Suppressor macrophage treated with lipopolysaccharide for 4 hours (primary cell): ENCODE measurements at places on chromosomes 6 and 20.

DNA sequence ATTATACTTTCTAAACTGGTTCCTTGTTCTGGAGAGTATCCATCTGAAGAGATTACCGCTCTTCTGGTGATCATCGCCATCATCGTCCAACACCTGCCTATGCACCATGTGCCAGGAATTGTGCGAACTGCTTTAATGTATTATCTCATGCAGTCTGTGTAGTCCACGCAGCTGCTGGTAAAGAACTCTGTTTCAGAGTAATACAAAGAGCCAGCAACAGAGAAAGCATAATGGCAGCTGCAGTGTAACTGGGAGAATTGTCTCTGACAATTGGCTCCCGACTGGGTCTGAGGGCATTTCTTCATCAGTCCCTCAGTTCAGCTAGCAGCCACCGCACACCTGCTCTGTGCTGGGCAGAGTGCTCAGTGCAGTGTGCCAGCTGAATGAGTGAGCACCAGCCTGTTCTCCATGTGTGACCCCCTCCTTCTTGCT lies 383.4 kb downstream of the GRIK2 start:
- DNase-seq = no peak

- no peak for DNase-seq
These were observed 605 bp downstream of the COX4I2 start for GRCh38 chr20:31638317-31638716.

DNA sequence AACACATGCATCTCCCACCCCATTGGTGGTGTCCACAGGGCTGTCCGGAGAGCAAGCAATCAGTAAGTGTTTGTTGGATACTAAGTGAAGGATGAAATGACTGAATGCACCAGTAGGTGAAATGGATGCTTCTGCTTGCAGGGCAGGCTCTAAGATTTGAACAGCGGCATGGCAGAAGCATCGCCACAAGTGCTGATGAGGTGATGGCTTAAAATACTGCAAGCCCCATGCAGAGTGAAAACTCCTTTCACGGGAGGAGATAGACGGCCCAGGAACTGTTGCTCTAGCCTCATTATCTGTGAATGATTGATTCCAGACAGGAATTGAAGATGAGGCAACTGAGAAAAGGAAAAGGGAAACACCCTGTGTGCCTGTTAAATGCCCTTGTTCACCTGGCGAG lies 158.9 kb downstream of the LY86 start:
- no peak for DNase-seq

- DNase-seq = no peak
These were observed 52.3 kb downstream of the PIGU start for GRCh38 chr20:34624629-34625028.

GRCh38 chr6:33993653-33994471 lies 152.0 kb downstream of the GRM4 start:
- no peak for DNase-seq

GRCh38 chr20:29119141-29119540 lies 2138.3 kb upstream of the DEFB115 start:
- no peak for DNase-seq

DNA sequence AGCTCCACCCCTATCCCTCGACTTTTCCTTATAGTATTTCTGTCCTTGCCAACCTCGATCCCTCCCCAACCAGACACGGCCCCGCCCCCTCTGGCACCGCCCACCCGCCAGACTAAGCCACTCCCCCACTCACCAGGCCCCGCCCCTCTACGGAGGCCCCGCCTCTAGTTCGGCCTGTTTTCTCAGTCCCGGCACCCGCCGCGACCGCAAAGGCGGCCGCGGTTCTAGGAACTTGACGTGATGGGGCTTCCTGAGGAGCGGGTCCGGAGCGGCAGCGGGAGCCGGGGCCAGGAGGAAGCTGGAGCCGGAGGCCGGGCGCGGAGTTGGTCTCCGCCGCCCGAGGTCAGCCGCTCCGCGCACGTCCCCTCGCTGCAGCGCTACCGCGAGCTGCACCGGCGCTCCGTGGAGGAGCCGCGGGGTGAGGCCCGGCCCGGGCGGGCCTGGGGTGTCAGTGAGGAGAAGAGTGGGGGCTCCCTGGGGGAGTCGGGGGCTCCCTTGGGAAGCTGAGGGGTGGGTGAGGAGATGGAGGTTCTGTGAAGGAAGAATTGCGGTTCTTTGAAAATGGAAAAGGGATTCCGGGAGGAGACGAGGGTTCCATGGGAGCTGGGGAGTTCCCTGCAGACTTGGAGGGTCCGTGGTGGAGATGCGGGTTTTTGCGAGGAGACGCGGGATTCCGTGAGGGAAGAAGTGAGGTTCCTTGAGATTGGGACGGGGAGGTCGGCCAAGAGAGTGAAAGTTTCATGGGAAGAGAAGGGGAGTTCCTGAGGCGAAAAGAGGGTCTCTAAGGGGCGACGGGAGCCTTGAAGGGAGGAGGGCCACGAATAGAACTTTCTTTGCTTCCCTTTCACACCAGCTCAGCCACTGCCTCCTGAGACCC lies at the start of gene ACSS2:
ACSS2 (plus strand) TSS at position 207 of the 877 bp plus-strand sequence; CDS start at position 241, 34 bp downstream.
- DNase-seq = no peak

- DNase-seq = no peak
These were observed 63.2 kb upstream of the BEND6 start for GRCh38 chr6:56891754-56892153.

DNA sequence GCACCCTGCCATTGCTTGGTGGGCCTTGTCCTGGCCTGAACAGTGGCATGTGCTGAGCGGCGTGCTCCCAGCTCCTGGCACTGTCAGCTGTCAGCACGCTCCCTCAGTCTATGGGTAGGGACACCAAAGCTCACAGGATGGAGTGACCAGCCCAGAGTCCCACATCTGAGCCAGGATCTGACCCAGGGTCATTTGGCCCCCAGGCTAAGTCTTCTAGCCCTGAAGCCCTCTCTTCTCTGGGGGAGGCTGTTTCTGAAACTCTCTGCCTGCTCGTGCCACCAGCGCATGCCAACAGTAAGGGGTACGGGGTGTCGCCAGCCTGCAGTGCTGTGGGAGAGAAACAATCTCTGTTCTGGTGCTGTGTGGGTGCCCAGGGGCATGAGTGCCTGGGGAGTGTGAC lies 37.1 kb downstream of the CDH4 start:
- no peak for DNase-seq

GRCh38 chr6:89411145-89412070 lies 665 bp downstream of the RRAGD start:
- DNase-seq = peak; percentile 34

DNA sequence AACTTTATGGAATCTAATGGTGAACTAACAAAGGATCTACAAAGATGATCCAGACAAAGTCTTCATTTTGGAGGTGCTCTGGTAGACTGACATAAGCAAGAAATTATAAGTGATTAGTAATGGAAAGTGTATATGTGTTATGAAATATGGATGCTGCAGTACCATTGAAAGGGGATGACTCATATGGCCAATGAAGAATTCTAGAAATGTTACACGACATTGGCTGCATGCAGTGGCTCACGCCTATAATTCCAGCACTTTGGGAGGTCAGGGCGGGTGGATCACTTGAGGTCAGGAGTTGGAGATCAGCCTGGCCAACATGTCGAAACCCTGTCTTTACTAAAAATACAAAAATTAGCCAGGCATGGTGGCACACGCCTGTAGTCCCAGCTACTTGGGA lies 23.5 kb downstream of the CFAP206 start:
- no peak for DNase-seq

GRCh38 chr20:38143238-38143645 lies 21.8 kb downstream of the TGM2 start:
- no peak for DNase-seq

GRCh38 chr6:144378437-144378836 lies 93.3 kb downstream of the UTRN start:
- no peak for DNase-seq

DNA sequence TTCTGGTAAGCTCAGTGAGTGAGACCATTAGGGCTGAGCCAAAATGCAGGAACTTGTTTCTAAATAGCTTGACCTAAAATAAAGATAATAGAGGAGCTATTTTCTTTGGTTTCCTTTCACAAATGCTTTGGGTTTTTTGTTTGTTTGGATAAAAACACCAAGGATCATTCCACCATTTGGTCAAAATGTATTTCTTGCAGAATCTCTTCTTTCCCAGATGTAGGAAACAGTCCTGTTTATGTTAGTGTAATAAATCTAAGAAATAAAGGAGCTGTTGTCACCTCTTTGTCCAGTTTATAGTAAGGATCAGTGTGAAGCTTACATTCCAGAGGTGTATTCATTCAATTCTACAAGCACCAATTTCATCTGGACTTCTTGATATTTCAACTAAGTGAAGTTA lies 297.8 kb downstream of the GJA1 start:
- DNase-seq = no peak

GRCh38 chr6:115838763-115839401 lies 221.8 kb downstream of the FRK start:
- peak; percentile 17 for DNase-seq

- no peak for DNase-seq
These were observed 55.7 kb downstream of the LRRC1 start for GRCh38 chr6:53850527-53850926.

DNA sequence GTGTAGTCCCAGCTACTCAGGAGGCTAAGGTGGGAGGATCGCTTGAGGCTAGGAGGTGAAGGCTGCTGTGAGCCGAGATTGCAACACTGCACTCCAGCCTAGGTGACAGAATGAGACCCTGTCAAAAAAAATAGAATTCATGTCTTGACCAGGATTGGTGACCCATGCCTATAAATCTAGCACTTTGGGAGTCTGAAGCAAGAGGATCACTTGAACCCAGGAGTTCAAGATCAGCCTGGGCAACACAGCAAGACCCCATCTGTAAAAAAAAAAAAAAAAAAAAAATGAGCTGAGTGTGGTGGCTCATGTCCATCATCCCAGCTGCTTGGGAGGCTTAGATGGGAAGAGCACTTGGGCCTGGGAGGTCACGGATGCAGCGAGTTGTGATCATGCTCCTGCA lies 34.3 kb downstream of the GINM1 start:
- no peak for DNase-seq

GRCh38 chr6:18601516-18602020 lies 214.4 kb downstream of the RNF144B start:
- no peak for DNase-seq

GRCh38 chr6:52098721-52099120 lies 11.3 kb upstream of the PKHD1 start:
- DNase-seq = no peak

DNA sequence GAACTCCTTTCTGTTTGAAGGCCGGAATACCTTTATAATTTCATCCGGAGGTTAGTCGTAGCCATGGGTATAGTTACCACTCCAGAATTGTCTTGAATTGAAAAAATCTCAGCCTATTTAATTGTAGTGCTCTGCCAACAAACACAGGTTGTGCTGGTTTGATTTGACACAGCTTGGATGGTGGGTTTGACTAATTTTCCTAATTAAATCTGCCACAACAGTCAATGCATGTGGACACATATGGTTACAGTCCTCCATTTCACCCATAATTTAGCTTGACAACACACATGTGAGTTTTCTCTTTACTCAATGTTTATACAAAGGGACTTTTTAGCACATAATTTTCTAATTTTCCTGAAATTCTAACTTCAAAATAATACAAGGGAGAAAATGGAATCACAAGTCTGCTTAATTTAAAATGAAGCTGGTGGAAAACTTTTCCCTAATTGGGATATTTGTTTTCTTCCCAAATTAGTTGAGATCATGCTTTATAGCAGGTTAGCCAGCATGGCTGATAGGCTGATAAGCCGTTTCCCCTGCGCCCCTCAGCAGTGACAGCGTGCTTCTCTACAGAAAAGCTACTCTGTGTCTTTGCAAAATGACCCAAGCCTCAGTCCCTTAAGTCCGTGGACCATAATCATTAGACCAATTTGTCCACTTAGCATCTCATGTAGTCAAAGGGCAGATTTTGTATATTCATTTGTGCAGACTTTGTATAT lies 463.5 kb upstream of the FLRT3 start:
- no peak for DNase-seq

DNA sequence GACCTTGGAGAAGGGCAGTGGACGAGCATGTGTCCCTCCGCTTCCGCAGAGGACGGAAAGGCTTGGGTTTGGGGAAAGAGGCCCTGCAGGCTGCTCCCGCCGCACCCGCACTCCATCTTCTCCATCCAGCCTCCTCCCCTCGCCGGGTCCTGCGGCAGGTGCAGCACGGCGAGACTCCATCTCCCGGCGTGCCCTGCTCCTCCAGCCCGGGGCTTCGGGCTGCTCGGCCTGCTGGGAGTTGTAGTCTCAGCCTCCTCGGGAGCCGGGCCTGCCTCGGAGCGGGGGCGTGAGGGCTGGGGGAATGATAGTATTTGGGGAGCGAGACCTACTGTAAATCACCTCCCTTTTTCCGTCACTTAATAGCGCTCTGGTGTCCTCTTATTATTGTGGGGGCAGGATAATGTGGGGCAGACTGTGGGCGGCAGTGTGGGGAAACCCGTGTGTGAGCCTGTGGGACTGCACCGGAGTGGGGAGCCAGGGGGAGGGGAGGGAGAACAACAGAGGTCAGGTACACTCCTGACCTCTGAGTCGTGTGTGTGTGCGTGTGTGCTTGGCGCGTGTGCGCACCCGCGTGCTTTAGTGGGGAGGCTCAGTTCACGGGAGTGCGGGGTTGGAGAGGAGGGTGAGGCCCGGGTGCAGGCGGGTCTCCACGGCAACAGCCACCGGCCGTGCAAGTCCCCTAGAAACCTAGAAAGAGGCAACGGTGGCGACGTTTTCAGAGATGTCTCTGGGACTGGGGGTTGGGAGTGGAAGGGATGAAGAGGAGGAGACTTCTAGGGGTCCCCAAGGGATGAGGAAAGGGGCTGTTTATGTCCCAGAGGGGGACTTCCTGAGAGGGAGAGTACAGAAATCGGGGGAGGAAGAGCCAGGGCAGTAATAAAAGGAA lies 4.1 kb downstream of the TTBK1 start:
- peak; percentile 60 for DNase-seq

GRCh38 chr6:150685860-150686259 lies 86.2 kb downstream of the PLEKHG1 start:
- DNase-seq = peak; percentile 40

DNA sequence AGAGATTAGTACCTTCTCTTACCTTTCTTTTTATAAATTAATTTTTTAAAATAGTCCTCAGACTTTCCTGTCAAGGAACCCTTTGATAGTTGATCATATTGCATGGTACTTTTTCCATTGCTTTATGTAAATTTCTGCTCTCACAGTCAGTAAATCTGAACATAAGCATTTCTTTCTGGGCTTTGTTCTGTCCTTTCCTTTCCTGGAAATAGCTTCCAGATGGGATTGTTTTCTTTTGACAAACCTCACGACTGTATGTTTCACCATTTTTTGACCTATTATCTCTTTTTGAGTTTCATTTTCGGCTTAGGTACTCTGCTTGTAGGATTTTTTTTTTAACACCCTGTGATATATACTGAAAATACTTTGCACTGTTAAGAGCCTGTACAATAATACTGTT lies 32.6 kb downstream of the UTRN start:
- no peak for DNase-seq

- DNase-seq = peak; percentile 77
These were observed 134.2 kb downstream of the GMDS start for GRCh38 chr6:2111162-2111677.

GRCh38 chr6:169424821-169425240 lies 171.2 kb upstream of the THBS2 start:
- no peak for DNase-seq

DNA sequence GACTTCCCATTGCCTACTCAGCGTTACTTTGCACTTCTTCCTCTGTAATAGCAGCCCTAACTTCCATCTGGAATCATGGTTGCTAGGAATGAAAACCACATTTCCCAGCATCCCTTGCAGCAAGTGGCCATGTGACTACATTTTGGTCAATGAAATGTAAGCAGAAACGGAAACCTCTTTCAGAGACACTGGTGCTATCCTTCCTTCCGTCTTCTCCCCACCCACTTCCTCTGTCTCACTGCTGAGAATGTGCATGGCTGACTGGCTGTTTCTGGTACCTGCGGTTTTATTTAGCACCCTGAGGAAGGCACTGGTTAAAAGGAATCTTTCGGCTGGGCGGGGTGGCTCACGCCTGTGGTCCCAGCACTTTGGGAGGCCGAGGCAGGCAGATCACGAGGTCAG lies 107.4 kb downstream of the SCML4 start:
- DNase-seq = peak; percentile 40
